ENCODE measurements at places on chromosomes 11 and 22.

- no peak for DNase-seq
Measured at GRCh38 chr11:73539506-73540084, 58.3 kb downstream of the FAM168A start.

DNA sequence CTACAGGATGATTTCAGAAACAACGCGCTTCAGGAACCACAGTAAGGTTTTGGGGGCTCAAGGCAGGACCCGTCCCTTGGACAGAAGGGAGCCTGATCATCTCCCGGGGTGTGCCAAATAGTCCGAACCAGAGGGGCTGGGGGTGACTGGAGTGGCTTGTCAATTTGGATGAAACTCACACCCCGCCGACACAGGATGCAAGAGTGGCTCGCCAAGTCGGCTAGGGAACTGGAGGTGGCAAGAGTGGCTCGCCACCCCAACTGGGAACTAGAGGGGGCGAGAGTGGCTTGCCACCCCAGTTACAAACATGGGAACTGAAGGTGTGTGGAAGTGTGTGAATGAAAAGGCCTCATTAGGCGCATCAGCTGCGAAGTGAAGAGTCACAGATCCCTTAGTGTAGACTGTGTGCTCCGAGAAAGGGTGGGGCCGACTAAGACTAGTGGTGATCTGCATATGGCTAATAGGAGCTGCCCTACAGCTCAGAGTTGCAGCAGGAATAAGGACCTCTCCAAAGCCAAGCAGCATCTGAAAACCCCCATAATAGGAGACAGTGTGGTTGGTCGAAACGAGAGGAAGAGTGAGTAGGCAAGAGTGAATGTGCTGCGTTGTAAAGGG, 26.6 kb upstream of the CPT1A start:
- DNase-seq: no peak

GRCh38 chr11:132992838-132993631, 539.3 kb downstream of the OPCML start:
- no peak for DNase-seq

- no peak for DNase-seq
Measured at GRCh38 chr11:61747967-61748285, 4.5 kb upstream of the MYRF start.

DNA sequence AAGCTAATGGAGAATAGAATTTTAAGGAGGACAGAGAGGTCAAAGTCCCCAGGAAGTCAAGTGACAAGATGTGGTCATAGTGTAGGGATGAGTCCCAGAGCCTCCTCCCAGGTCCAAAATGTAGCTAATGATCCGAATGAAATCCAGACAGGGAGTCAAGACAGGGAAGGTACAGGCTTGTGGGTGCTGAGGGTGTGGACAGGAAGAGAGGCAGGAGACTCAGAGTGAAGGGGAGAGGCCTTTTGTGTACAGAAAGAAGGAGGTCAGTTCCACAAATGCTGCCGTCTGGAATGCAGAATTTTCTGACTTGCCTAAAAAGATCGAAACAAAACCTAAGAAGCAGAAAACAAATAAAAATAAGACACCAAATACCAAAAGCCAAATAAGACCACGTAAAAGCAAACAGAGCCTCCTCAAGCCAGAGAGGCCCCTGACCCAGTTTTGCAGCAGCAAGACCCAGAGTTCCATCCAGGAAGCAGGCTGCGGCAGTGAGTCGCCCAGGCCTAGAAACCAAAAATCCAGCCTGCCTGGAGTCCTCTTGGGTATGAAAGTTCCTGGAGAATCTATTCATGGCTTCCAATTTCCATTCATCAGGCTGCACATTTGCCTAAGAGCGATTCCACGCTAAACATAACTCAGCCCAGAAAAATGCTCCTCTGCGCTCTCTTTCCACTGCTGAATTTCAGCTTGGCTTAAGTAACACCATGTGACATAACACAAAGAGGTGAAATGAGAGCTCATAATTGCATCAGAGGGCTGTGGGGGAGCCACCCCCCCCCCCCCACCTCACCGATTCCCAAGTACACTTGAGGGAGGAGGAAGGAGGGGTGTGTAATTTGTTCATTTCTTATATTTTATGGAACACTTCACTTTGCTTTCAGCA, 71.2 kb downstream of the KIRREL3 start:
- DNase-seq: no peak

Data from stimulated activated naive CD4-positive, alpha-beta T cell treated with Interleukin-2 at 50 U/mL for 16 hours (primary cell).